ENCODE measurements at places on chromosomes 11 and 22.

DNA sequence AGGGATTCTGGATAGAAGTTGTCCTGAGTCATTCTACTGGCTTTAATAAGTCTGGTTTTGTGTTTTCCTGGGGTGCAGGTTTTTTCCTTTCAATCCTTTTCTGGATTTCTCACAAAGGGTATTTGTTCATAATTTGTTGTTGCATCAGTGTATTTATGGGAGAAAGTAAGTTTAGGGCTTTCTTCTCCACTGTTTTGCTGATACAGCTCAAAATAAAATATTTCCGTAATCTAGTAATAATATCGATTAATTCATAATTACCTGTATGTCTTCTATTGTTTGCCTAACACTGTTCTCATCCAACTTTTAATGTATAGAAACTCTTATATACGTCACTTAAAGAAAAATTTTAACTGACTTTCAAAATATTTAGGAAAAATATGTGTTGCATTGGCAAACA is 728.2 kb downstream of the LUZP2 start:
- DNase-seq, result no peak

DNA sequence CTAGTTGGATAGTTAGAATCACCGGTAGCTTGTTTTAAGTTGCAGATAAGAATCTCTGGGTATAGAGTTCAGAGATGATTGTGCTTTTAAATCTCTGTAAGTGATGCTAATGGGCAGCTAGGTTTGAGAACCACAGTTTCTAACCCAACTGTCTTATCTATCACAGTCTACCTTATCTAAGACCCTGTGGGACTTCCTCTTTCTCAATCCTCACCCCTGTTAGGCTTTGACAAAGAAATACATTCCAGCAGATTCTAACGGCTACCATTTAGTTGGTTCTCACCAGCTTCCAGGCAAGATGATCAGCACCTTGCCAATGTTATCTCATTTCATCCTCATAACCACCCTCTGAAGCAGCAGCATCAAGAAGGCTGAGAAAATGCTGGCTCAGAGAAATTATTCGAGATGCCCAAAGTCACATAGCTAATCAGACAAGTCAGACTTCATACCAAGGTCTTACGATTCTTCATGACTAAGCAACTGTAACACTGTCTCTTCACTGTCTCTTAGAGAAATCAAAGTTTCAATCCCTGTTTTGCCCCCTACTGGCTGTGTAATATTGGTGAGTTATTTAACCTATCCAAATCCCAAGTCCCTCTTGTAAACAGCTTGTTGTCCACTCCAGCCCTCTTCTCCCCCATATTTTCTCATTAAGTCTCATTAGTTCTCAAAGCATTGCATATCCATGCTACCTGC is 192.4 kb upstream of the API5 start:
- DNase-seq, result no peak

- peak; percentile 25 for DNase-seq
Observed at GRCh38 chr11:73245461-73245860, 26.7 kb upstream of the P2RY6 start.

DNA sequence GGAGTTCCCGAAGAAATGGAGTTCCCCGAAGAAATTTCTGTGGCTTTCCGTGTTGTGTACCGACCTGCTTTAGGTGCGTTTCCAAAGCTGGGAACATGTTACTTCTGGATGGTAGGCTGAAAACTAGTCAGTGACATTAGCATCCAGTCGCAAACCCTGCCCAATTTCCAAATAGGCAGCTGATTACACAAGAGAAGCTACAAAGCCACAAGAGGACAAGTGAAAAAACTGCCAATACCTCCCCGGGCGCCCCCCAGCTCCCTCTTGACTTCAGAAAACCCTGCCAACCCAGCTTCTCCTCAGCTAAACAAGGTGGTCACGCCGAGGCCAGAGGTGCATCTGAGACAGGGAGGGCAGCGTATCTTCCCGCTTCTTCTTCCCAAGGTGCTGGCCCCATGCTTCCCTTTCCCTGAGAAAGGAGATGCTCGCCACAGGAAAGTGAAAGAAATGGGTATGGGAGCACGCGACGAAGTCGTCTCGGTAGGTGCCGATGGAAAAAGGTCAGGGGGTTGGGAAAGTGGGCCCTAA is 551 bp downstream of the AGBL2 start:
- peak; percentile 31 for DNase-seq

GRCh38 chr11:35250192-35250591 is 111.2 kb downstream of the CD44 start:
- DNase-seq, result no peak

- DNase-seq, result peak; percentile 63
Observed at GRCh38 chr22:21943571-21944448, 8.8 kb downstream of the PPM1F start.

GRCh38 chr22:17233348-17234043 is 14.3 kb upstream of the ADA2 start:
- DNase-seq, result no peak

DNA sequence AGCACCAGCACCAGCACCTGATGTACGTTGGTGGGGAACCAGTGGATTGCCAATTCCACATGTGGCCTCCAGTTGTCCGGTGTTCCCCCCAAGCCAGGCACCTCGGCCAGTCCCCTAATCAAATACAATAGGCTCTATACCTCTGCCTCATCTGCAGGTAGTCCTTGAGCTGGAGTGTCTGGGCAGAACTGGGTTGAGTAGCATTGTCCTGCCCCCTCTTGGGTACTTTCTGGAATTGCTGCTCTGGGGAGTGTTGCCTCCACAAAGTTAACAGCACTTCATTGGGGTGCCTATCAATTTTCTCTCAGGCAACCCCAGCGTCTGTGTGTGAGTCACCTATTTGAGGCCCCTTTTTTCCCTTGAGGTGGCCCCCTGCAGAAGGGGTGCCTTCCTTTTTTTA is 413.0 kb upstream of the LARGE1 start:
- no peak for DNase-seq

DNA sequence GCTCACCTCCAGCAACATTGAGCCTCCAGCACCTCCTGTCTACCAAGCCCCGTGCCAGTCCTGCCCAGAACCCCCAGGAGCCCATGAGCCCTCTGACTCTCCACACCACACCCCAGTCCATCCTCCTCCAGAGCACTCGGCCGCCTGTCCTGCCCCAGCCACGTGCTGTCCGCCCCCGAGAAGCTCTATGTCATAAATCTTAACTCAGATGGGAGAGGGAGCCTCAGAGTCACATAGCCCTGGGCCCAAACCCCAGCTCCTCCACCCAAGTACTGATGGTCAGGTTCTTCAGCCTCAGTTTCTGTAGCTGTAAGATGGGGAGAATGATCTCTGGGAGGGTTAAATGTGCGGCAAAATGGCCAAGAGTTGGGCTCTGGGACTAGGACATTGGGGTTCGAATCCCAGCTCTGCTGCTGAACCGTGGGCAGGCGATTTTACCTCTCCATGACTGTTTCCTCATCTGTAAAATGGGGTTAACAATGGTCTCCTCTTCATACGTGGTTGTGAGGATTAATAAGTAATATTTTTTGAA is 27.8 kb downstream of the CYTH4 start:
- no peak for DNase-seq

GRCh38 chr22:43526117-43526655 is 114.4 kb downstream of the MPPED1 start:
- DNase-seq, result peak; percentile 52

DNA sequence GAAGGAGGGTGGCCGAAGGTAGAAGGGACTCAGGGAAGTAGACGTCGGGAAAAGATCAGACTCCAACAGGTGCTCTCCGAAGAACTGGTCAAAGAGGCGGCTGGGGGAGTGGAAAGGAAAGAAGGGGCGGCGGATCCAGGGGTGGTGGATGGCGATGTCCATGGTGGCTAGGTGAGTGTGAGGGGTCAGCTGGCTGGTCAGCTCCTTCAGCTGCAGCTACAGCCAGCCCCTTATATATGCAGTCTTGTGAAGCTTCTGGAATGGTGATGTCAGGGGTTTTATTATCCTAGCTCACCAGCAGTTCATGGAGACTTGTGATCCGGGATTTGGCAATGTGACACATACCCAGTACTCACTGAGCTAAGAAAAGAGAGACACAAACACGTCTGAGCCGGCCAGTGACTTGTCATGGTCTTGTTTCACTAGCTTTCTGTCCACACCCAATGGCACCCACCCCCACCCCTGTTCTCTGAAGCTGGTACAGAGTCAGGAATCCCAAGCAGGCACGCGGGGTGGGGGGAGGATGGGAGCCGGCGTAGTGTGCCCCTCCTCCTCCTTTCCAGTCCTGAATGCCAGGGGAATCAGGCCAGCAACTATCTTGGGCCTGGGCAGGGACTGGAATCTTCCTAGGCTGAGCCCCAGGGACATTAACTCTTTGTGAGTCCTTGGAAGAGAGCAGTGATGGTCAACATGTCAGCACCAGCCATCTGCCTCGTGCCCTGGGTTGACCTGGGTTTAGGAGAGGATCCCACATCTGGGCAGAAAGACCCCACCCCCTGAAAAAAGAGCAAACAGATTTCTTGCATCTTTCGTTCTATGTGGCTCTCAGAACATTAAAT is at the start of gene CRYAB:
Gene CRYAB, minus strand, starts transcription at position 208 of the 839 bp plus-strand sequence. Its CDS starts 46 bp downstream, at position 162.
- DNase-seq, result peak; percentile 96

DNA sequence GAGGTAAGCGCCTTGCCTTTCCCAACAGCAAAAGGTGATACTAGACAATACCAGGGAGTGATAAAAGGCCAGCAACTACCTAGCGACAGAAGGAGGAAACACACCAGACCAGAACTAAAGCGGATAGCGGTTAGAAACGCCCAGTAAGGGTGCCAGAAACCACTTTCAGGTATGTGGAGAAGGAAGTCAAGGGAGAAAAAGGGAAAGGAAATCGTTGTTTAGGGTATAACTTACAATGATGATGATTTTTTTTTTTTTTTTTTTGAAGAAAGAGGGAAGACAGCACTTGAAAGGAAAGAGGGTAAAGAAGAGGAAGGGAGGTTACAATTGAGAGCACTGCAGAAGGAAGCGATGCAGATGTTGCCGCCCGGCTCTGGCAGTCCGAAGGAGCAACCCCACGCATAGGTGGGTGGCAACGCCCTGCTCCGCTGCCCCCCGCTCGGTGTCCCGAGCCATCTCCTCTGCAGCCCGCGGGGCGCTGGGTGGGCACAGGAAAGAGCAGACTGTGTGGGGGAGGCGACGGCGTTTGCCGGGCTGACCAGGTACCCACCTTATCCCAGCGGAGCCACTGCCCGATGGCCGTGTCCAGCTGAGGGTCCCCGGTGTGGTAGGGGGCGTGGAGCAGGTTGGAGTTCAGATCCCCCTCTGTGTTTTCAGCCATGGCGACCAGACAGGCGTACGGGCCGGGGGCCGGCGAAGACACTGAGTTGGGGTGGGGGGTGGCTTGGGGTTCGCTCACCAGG is 561 bp downstream of the PGM2L1 start:
- peak; percentile 23 for DNase-seq

DNA sequence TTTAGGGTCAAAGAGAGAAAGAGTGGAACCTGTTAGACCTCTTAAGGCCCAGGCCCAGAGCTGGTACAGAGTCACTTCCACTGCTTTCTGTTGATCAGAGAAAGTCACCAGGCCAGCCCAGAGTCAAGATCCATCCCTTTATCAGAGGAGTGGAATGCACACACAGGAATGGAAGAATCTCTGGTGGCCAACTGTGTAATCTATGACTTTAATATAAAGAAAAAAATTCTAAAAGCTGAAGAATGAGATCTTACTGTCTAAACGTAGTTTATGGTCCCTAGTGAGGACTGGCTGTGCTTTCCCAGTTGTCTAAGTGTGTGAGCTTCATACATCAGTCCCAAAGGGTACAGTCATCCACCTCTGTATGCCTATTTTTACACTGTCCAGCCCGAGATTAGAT is 51.0 kb downstream of the PPFIBP2 start:
- no peak for DNase-seq

- no peak for DNase-seq
Observed at GRCh38 chr11:10664496-10664895, 29.1 kb downstream of the IRAG1 start.

- DNase-seq, result peak; percentile 43
Observed at GRCh38 chr11:2466869-2467694, 22.3 kb downstream of the KCNQ1 start.

- DNase-seq, result peak; percentile 73
Observed at GRCh38 chr22:29821291-29822016, 16.6 kb downstream of the ASCC2 start.

GRCh38 chr22:32760815-32761214 is 40.7 kb upstream of the TIMP3 start:
- peak; percentile 60 for DNase-seq

GRCh38 chr11:77035580-77035979 is 1.4 kb downstream of the B3GNT6 start:
- no peak for DNase-seq

GRCh38 chr11:77842441-77843121 is 21.6 kb downstream of the AAMDC start:
- no peak for DNase-seq

DNA sequence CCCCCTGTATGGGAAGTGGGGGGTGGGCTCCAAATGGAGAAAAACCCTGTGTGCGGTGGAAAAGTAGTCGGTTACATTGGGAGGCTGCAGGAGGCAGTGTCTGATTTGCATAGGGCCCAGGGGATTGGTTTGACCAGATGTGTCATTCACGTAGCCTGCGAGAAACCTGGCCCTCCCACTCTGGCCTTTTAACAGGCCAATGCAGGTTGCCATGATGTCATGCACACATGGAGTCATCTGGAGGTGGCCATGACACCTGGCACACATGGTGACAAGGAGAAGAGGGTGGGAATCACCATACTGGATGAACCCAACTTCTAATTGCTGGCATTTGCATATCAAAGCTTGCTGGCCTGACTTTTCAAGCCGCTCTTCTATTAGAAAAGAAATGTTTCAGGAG is 50.6 kb downstream of the FAM181B start:
- DNase-seq, result no peak

- DNase-seq, result peak; percentile 79
Observed at GRCh38 chr11:66479394-66480116, 679 bp upstream of the DPP3 start.

DNA sequence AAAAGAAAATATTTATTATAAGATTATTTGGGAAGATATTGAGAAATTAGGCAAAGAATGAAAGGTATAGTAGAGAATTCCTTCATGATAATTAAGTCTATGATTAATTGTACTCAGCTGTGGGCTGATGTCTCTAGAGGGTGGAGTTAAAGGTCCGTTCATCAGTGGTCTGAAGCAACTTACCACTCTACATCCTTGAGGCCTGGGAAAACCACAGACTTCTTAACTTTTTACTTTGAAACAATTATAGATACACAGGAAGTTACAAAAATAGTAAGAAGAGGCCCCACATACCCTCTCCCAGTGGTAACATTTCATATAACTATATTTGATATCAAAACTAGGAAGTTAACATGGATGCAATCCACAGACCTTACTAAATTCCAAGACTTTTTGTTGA is 167.0 kb upstream of the NECTIN1 start:
- no peak for DNase-seq

- DNase-seq, result no peak
Observed at GRCh38 chr22:32596471-32596870, 121.9 kb downstream of the FBXO7 start.

DNA sequence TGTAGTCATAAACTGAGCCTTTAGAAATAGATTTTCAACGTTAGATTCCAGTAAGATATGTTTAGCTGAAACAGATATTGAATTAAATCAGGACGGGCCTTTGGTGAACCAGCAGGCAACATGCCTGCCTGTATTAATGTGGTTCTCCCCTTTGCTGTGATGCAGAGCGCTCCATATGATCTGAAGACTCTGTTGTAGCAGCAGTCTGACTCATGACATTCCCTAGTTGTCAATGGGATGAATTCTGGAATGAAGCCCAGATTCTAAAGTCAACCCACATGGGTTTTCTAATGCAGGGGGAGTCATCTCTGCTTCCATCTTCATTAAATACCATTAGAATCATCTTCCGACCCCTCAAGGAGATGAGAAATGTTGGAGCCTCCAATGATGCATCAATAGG is 864.5 kb downstream of the NTM start:
- DNase-seq, result no peak

- DNase-seq, result no peak
Observed at GRCh38 chr22:48881326-48881980, 946.2 kb downstream of the BRD1 start.

GRCh38 chr22:20096574-20097420 is 16.8 kb downstream of the DGCR8 start:
- no peak for DNase-seq

GRCh38 chr11:46121301-46121723 is at the start of gene PHF21A:
PHF21A (minus strand) TSS chr11:46121454; CDS start chr11:46084219, 37,235 bp downstream.
- peak; percentile 94 for DNase-seq

All from tibial artery (tissue), 4 donors.